CD4-positive, alpha-beta T cell treated with Interferon alpha-2 for 1 hour (primary cell): ENCODE measurements at places on chromosomes 2 and 18.

DNA sequence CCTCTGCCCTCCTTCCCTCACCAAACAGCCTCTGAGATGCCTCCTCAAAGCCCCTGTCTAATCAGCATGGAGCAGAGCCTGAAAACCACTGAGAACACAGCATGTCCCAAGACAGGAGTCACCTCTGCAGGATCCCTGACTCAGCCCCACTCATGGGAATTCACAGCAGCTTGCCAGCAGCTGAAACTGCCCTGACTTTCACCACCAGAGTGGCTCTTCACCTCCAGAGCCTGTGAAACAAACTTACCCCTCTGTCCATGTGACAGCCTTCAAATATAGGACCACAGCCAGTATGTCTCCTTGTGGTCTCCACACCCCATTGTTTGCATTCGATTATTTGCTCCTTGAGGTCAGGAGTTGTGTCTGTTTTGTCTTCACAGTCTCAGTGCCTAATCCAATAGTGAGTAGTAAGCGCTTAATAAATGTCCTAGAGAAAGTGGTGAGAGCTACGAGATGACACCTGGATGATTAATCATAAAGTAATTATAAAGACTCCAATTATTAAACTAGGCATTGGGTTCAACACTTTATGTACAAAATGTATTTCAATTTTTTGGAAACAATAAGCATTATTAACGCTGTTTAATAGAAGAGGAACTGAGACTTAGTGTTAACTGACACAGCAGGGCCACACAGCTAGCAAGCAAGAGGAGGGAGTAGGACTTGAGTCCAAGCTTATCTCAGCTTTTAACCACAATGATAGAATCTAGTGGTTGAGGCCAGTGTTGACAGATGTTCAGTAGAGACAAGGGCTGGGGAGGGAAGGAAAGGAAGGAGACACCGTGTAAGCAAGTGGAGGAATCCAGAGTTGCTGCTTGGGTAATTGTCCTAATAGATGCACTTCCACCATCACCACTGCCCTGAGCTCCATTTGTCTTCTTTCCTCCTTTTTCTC, 358.7 kb upstream of the TNP1 start:
- no peak for DNase-seq

DNA sequence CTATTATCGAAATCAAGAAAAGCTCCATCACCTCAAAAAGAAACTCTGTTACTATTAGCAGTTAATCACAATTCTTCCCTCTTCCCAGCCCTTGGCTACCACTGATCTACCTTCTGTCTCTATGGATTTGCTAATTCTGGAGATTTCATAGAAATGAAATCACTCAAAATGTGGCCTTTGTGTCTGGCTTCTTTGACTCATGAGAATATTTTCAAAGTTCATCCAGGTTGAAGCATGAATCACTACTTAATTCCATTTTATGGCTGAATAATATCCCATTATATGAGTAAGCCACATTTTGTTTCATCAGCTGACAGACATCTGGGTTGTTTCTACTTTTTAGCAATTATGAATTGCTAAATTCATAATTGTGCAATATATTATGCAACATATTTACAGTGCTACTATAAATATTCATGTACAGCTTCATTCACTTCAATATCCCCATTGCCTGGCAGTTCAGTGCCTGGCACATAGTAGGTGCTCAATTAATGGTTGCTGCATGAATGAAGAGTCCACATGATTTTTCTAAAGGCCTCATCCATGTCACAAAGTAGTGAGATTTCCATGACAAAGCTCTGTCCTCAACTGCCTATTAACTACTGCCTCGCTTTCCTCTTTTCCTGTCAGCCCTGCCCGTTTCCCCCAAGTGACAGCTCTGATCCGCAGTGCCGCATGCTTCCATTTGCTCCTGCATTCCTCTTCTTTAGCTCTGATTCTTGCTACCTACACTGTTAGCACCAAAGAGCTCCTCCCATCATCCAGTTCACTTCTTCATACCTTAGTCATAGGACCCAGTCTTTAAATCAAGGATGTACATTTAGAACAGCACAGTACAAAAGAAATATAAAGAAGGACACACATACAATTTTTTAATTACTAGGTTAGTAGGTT, 32.8 kb downstream of the CCDC93 start:
- no peak for DNase-seq

DNA sequence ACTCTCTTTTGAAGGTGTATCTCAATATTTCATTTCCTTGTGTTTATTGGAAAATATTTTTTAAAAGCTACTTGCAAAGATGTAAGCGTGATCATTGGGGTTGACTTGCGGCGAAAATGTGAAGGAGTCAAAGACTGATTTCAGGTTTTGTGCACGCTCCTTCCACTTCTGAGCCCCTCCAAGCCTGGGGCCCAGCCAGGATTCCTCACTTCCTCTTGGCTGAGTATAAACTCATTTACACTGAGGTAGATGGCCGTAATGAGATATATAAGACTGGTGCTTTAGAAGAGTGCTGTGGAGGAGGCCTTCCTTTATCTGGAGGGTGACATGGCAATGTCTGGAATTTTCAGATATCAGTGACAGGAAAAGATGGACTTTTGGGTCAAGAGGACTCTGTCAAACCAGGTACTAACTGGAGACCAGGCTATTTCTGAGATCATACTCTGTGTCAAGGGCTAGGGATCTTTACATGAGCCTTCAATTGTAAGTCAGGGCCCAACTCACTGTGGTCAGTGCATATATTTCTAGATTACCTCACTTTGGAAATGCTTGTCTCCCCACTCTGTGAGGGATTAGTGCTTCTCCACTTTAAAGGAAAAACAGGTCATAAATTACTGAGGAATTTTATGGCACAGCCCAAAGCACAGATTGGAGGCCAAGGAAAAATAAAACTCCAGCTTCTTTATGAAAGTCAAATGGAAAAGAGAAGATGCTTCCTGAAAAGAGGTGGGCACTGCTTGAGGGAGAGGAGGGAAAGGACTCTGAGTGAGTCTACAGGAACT, 22.8 kb downstream of the PRKCE start:
- no peak for DNase-seq

- DNase-seq: peak; percentile 81
Measured at GRCh38 chr18:46250084-46250811, 146.1 kb downstream of the HAUS1 start.

DNA sequence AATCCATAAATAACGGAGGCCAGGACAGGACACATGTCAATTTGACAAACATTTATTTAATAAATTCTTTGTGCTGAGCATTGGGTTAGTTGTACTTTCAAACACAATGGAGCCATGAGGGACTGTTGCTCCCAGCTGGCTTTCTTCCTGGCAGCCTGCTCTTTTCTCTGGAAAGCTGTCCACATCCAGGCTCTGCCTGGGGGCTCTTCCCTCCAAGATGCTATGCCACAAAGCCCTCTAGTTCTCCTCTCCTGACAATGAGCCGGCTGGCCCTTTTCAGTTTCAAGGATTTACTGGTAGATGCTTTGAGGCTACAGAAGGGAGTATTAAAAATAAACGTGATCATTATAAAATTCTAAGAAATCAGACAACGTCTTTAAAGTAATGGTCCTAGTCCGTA, 44.1 kb upstream of the SLC14A2 start:
- DNase-seq: no peak

- DNase-seq: no peak
Measured at GRCh38 chr2:180962727-180963314, 17.6 kb upstream of the UBE2E3 start.

DNA sequence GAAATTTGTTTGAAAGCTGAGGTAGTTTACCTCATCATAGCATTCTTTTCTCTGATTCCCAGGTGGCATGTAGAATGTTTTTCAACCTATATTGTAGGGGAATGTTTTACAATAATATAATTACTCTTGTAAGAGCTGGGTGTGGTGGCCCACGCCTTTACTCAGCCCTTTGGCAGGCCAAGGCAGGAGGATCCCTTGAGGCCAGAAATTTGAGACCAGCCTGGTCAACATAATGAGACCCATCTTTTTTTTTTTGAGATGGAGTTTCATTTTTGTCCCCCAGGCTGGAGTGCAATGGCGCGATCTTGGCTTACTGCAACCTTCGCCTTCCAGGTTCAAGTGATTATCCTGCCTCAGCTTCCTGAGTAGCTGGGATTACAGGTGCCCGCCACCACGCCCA, 3.6 kb downstream of the USP39 start:
- no peak for DNase-seq

- no peak for DNase-seq
Measured at GRCh38 chr2:207869784-207870778, 100.4 kb upstream of the FZD5 start.
